ENCODE measurements at places on chromosomes 13 and 19.

DNA sequence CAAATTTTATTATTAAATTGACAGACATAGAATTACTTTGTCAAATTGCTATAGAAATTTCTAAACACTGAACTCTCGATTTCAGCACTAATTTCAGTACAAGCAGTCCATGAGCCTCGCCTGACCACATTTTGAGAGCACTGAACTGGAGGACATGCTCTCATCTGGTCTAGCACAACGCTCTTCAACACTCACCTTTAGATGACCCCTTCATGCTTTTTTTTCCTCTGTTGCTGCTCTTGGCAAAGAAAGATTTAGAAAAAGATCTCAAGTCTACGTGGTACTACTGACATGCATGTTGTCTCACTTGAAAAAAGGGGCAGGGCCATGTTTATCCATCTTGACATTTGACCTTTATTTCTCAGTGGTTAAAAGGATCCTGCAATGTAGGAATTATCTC, 981.5 kb downstream of the DIAPH3 start:
- ATAC-seq, result no peak

- no peak for ATAC-seq
Observed at GRCh38 chr13:36919171-36919832, 736 bp downstream of the SMAD9 start.

- ATAC-seq, result no peak
Observed at GRCh38 chr19:4284176-4284958, 5.3 kb downstream of the SHD start.

DNA sequence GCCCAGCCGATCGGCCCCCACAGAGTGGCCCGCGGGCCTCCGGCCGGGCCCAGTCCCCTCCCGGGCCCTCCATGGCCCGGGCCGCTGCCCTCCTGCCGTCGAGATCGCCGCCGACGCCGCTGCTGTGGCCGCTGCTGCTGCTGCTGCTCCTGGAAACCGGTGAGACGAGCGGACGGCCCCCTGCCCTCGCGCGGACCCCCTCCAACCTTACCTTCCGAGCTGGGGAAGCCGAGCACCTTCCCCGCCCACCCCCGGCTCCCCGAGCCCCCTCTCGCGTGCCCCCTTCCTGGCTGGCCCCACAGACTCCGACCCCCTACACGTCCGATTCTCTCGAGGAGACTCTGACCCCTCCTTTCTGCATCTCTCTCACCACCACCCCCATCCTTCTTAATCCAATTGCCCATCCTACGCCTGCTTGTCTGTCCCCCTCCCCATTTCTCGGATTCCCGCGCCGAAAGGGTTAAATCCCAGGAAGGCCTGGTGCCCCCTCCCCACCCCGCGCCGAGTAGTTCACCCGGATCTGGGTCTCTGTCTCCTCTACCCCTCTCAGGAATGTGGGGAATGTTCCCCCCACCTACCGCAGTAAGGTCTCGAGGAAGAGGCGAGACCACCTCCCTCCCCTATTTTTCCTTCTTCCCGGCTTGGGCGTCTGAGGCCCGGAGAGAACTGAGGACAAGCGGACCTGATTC, 502 bp downstream of the NECTIN2 start:
- ATAC-seq, result no peak

- ATAC-seq, result no peak
Observed at GRCh38 chr13:98819382-98820010, 67.0 kb upstream of the SLC15A1 start.

- ATAC-seq, result no peak
Observed at GRCh38 chr19:14563590-14563926, 8.3 kb downstream of the NDUFB7 start.

GRCh38 chr13:85694992-85695391, 104.2 kb downstream of the SLITRK6 start:
- no peak for ATAC-seq

DNA sequence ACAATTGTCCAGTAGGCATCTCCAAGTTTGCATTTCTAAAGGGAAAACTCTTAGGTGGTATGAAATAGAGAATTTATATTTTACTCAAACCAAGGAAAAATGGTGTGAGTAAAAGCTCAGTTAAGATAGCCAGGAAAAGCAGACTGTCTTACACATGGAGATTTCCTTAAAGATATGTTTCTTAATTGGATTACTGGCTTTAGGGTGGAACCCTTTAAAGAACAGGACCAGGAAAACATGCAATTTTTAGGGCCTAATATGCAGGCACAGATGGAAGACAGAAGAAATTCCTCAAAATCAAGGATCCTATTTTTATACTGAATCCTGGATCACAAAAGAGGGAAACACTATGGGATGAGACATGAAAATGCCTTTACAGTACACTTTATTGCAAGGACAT, 100.3 kb upstream of the PCDH17 start:
- ATAC-seq, result no peak

- no peak for ATAC-seq
Observed at GRCh38 chr19:23969630-23970029, 54.9 kb downstream of the ZNF726 start.

GRCh38 chr13:105426441-105426840, 1109.0 kb downstream of the EFNB2 start:
- no peak for ATAC-seq

- no peak for ATAC-seq
Observed at GRCh38 chr13:66803808-66804456, 426.2 kb downstream of the PCDH9 start.

DNA sequence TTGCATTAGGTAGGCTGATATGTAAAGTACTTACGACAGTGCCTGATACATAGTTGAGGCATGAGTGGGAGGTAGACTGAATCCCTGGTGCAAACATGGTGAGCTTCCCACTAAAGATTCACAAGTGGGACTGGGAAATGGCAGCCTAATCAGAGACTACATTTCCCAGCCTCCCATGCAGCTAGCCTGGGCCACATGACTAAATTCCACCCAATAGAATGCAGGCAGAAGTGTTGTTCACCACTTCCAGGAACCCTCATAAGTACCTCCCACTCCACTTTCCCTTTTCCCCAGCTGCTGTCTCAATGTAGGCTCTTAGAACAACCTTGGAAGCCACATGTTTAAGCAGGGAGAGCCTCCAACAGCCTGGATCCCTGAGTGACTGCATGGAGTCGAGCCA, 104.9 kb downstream of the CACNA1A start:
- ATAC-seq, result peak; percentile 35

DNA sequence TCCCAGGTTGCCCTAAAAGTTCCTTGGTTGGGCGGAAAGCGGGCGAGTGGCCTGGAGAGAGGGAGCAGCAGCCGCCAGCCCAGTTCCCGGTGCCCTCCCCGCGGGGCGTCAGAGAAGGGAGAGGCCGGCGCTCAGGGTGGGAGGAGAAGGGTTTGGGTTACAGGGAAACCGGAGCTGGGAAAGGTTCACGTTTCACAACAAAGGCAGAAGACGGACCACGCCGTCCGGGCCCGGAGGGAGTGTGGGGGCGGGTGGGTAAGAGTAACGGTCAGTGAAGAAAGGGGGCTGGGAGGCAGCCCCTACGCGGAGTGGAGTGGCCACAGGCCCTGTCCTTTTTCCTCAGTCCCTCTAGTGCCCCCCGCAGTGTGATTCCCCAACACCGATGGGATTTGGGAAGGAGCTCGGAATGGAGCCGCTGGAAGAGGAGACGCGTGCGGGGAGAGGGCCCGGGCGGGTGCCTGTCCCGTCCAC, 1.6 kb downstream of the SIX5 start:
- ATAC-seq, result no peak

DNA sequence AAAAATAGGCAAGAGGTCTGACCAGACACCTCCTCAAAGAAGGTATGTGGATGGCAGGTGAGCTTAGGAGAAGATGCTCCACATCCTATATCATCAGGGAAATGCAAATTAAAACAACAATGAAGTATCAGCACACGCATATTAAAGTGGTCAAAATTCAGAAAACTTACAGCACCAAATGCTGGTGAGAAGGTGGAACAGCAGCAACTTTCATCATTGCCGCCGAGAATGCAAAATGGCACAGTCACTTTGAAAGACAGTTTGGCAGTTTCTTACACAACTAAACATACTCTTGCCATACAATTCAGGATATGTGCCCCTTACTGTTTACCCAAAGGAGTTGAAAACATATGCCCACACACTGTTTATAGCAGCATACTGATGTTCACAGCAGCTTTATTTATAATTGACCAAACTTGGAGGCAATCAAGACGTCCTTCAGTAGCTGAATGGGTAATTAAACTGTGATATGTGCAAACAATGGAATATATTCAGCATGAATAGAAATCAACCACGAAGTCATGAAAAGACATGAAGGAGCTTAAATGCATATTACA, 22.5 kb downstream of the OR10H4 start:
- ATAC-seq, result no peak

- no peak for ATAC-seq
Observed at GRCh38 chr13:95714142-95714832, 37.3 kb downstream of the DNAJC3 start.

DNA sequence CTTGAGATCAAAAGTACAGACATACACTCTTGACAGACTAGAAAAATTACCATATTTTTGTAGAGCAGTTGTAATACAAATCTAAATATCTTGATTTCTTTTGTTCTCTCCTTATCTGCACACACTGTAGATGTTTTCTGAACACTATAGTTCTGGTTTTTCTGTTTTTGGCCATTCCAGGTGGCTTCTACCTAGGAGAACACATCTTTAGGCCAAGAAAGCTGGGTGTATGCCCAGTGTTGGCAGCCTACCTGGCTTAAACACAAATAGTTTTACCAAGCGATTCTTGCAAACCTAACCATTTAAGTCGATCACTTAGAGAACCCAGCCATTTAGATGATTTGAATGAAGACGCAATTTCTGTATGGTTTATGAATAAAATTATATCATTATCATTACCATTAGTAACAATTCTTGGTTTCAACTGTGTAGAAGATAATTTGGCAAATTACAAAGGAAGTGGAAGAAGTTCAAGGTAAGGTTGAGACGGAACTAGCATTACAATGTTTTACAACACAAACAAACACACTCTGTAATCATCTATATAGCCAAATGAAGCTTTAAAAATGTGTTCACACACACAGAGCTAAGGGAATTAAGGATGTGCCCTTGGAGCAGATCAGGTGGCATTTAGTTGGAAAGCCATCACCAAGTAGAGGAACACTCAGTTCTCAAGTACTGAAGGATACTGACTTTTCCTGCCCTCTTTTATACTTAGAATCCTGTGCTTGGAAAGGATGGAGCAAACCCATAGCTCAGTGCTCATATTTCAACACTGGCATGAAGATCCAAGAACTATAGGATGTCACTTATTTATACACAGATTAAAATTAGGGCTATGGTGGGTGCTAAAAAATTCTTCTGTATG, 36.2 kb downstream of the ERCC5 start:
- no peak for ATAC-seq

DNA sequence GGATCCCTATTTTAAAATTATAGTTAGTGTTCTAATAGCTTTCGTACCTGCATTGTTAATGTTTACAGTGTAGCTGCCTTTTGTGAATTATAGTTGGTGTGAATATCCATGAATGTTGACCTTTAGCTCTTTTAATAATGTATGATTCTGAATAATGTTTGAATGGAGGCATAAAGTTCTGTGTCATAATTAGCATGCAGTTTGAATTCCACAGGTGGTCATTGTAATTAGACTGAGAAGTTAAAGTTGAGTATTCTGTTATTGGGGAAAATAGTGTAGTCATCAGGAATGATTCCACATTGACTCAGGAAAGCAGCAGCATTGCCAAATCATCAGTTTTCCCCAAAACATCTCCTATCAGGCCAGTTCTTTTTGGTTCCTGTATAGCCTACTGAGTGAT, 12.1 kb downstream of the GPR18 start:
- no peak for ATAC-seq

- ATAC-seq, result peak; percentile 17
Observed at GRCh38 chr19:47729468-47729798, 15.9 kb upstream of the NOP53 start.

- ATAC-seq, result peak; percentile 38
Observed at GRCh38 chr19:12899891-12900518, 9.0 kb downstream of the GCDH start.

DNA sequence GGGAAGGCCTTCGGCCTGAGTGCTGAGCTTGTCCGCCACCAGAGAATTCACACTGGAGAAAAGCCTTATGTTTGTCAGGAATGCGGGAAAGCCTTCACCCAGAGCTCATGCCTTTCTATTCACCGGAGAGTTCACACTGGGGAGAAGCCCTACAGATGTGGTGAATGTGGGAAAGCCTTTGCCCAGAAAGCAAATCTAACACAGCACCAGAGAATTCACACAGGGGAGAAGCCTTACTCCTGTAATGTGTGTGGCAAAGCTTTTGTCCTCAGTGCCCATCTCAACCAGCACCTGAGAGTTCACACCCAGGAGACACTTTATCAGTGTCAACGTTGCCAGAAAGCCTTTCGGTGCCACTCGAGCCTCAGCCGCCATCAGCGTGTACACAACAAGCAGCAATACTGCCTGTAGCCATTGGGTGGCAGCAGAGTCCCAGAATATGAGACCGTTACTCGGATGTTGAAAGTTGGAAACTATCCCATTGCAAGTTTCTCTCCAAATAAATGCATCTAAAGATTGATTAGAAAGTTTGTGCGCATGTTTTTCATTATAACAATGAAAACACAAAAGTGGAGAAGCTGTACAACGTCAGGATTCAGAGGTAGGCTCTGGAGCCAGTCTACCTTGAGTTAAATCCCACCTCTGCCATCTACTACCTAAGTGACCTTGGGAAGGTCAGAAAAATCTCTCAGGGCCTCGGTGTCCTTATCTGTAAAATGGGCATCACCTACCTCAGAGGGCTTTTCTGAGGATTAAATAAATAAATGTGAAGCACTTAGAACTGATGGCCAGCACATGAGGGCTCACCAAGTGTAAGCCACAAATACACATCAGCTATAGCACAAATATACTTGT, 21.1 kb downstream of the ZNF473 start:
- ATAC-seq, result no peak

DNA sequence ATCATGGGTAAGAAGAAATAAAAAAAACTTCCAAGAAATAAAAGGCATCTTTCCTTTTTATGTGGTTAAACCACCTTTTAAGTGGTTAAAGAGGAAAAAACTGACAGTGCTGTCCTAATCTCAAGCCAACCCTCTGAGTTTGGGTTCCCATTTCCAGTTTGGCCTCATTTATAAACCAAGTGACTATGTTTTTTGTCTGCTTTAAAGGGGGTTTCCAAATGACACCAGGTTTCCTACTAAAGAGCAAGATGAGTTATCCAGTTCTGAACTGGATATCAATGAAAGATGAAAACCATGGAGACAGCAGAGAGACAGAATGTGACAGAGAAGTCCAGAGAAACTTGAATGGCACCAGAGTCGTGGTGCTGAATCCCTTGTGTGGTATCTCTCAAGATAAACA, 251.5 kb downstream of the ABCC4 start:
- no peak for ATAC-seq
